ENCODE measurements at places on chromosomes 1 and 21.
A peak's percentile ranks its signal among the peaks of the same experiment; 100 is the strongest.

DNA sequence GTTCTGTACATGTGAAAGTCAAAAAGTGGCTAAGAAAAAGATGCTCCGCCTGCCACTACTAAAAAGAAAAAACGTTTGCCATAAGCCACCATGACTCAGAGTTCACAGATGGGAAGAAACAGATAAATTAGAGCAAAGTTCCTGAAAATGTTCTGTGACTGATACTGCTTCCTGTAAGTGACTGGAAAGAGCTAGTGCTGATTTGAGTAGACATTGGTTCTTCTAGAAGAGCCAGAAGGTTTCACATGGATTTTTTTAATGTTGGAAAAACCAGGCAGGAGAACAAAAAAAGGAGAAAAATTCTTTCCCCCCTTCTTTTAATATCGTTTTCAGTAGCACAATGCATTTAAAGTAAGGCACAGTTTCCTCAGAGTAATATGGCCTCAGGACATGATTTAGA is 221.4 kb downstream of the HLX start:
- no peak for DNase-seq

GRCh38 chr1:2020310-2020655 is 1.1 kb downstream of the GABRD start:
- DNase-seq, result no peak

DNA sequence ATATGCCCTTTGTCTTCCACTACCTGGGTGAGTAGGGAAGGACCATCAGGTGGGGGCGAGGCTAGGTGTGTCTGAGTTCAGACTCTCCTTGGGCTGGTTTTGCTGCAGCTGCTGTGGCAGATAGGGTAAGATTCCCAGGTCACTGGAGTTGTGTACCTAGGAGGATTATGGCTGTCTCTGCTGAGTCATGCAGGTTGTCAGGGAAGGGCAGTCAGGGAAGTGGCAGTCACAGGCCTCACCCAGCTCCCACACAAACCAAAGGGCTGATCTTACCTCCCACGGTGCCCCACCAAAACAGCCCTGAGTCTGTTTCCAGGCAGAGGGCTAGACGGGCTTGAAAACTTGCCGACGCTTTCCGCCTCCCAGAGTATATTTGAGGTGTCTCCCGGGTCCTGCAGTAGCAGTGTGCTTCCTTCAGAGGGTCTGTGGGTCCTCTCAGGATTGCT is 201.6 kb upstream of the PLXNA2 start:
- no peak for DNase-seq

- no peak for DNase-seq
These were observed 14.0 kb upstream of the DISC1 start for GRCh38 chr1:231612393-231613089.

GRCh38 chr1:107532318-107532717 is 391.5 kb downstream of the NTNG1 start:
- DNase-seq, result peak; percentile 85

- DNase-seq, result no peak
These were observed 255.1 kb upstream of the CSF3R start for GRCh38 chr1:36737767-36738166.

GRCh38 chr1:23152966-23153684 is 15.5 kb downstream of the LUZP1 start:
- no peak for DNase-seq

- no peak for DNase-seq
These were observed 109.8 kb downstream of the OSBPL9 start for GRCh38 chr1:51726544-51727225.

DNA sequence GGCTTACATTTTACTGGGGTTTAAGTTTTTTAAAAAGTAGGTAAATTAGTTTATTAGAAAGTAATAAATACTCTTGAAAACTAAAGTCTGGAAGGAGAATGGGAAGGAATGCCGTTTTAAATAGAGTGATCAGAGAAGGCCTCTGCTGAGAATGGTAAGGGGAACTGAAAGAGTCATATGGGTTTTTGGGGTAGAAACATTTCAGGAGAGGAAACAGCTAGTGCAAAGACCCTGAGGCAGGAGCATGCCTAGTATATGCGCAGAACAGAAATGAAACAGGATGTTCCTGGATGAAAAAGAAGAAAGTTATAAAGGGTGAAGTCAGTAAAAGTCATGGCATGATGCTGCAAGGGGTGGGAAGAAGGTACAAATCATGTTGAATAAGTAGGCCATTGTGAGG is 38.9 kb downstream of the ZC3H11B start:
- DNase-seq, result no peak

- no peak for DNase-seq
These were observed 11.9 kb downstream of the TRIM11 start for GRCh38 chr1:228394571-228395394.

DNA sequence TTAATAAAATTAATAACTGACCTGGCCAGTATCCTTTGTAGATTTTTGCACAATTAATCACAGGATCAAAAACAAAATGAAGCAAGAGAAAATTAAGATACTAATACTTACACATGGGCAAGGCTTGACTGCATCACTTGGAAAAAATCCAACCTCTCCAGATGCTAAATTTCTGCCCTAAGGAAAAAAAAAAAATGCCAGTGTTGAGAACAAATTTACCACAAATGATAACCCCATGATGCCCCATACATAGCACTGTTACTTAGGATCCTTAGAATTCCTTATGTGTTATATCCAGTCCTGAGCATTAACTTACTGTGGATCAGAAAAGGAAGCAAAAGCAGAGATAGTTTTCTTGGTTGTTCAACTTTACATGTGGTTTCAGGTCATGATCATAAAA is 347.5 kb downstream of the VAV3 start:
- no peak for DNase-seq

DNA sequence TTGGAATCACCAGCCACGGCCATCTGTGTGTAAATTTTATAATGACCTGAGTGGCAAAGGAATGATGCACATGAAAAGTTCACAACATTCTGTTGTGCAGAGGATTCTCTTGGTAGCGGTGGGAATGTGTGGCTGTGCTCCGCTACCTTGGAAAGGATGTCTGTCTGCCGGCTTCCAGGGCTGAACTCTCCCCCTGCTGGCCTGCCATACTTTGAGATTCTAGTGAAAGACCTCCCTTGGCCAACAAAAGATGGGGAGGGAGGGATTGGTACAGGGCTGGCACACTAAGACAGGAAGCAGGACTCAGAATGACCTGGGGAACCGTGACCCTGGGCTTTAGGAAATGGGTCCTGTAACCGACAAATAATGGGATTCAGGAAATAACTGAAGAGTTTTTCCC is 194.5 kb upstream of the PLD5 start:
- DNase-seq, result no peak

DNA sequence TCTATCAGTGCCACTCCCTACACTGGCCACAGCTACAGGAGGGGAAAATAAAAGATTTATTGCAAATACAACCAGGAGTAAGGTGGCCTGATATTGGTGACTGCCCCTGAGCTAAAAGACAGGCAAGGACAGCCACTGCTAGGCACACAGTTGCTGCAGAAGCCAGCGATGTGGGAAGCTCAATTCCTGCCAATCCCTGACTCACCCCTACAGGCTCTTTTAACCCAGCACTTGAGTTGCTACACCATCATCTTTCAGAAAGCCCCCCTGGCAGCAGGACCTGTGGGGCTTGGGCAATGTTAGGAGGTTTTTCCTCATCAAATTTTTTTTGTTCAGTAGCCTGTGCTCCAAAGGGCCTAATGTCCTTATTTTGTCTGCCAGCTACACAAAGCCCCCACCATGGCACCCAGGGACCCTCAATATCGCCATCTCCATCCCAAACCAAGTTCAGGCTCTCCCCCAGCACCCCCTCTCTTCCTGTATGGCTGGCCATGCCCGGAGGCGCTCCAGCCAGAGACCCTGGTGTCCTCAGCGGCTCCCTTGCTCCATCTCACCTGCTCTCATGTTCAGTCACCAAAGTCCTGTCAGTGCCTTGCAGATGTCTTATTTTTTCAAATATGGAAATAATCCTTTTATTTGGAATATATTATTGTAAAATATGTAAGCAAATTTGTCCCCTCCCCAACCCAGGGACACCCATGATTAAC is 13.4 kb downstream of the CLEC20A start:
- DNase-seq, result no peak

GRCh38 chr1:183300828-183301227 is 114.8 kb downstream of the LAMC2 start:
- no peak for DNase-seq

GRCh38 chr1:245979589-245979988 is 527.5 kb downstream of the SMYD3 start:
- no peak for DNase-seq

- DNase-seq, result no peak
These were observed 13.3 kb upstream of the EIF4G3 start for GRCh38 chr1:21189906-21190500.

- DNase-seq, result no peak
These were observed 915.6 kb downstream of the AMY1C start for GRCh38 chr1:104665300-104665699.

GRCh38 chr1:97265630-97266029 is 544.0 kb downstream of the PTBP2 start:
- no peak for DNase-seq

- no peak for DNase-seq
These were observed 212.0 kb upstream of the NFIA start for GRCh38 chr1:60870269-60870865.

DNA sequence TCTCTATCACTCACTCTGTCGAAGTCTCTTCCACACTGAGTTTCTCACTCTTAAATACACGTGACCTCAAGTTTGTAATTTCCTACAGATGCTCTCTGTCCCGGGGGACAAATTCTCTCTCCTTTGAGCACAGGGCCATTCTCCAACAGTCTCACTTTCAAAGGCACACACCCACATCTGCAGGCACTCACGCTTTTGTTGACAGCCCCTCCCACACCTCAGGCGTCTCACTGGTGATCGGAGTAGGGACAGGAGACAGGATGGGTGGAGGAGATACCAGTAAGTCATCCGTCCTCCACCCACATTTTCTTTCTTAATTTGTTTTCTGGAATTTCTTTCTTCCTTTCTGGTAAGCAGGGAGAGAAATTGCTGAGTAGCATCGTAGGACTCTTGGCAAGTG is 40.6 kb upstream of the GREM2 start:
- DNase-seq, result no peak

DNA sequence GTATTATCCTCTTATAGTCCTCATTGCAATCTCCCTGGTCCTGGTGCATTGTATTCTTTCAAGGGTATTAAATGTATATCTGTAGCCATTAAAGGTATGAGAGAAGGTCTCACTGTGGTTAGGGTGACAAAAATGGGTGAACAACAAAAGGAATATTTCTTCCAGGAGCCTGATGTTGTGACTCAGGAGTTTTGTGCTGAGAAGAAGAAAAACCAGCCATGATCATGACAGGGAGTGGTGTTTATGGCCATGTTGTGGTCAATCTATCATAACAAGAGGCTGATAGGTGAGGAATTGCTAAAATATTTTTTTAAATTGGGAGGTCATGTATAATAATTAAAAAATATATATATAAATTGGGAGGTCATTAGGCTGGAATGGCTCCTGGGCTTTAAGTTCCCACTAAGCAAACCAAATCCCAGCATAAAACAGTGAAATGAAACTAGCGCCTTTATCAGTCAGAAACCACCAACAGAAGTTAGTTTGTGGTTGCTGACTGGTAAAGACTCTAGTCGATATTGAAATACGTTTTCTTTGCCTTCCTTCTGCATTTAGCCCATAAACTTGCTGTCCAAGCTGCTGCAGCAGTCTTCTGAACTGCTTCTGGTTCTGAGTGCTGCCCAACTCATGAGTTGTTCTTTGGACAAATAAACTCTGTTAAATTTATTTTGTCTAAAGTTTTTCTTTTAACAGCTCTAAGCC is 60.3 kb downstream of the TBX19 start:
- no peak for DNase-seq

DNA sequence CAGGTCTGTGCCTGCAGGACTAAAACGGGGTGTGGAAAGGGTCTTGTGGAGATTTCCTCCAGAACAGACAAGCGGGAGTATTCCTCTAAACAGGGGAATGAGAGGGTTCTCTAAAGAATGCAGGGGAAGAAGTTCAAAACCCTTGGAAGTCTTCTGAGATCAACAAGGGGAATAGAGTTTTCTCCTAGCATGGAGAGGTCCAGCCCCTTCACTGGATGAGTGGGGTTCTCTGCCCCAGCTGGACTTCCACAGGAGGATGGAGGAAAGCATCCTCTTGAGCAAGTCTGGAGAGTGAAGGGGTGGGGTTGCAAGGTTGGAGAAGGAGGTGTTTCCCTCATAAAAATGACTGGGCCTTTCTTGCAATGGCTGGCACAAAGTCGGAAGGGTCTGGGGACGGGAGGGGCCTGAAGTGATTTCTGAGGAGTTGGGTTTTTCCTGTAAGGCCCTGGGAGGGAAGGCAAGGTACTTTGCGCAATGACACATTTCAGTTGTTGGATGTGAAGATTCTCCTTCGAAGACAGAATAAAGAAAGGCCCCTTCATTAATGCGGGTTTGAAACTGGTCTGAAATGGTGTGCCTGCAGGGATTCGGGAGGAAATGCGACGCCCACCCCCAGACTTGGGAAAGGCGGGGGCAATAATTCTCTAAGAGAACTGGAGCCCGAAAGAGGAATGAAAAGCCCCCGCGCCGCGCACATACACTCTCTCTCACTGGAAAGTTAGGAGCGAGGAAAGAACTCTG is 884 bp downstream of the SPATA6 start:
- DNase-seq, result no peak

DNA sequence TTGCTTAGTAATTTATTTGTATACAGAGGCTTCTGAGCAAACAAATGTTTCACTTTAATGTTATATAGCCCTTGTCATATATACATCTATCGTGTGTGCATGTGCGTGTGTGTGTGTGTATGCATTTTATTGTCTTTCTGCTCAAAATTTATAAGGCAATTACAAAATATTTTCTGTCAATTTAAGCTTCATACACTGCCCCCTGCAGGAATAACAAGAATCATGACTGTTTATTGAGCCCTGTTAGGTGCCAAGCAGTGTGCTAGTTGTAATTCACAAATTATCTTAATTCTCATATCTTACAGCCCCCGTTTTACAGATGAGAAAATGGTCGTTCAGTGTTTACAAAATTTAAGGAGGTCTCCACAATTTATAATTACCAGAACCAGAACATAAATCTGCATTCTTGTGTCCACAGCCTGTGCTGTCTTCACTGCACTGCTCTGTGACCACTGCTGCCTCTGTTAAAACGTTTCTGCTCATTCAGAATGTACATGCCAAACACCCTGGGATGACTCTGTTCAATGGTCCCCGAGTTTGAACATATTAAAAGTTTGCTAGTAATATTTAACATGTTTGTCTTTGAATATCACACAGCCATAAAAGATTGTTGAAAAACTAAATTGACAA is 181.3 kb downstream of the ATP6V1G3 start:
- DNase-seq, result no peak

- no peak for DNase-seq
These were observed 12.6 kb upstream of the PLA2G2C start for GRCh38 chr1:20198918-20199317.

Data from DMS 273 treated with DMSO at 0.1 percent for 48 hours (cell line).